ENCODE measurements at places on chromosomes 11 and 22.

- DNase-seq: no peak
Observed at GRCh38 chr11:86918973-86919372, 36.2 kb downstream of the FZD4 start.

GRCh38 chr11:62428871-62429560 lies 10.2 kb downstream of the SCGB1A1 start:
- DNase-seq: no peak

DNA sequence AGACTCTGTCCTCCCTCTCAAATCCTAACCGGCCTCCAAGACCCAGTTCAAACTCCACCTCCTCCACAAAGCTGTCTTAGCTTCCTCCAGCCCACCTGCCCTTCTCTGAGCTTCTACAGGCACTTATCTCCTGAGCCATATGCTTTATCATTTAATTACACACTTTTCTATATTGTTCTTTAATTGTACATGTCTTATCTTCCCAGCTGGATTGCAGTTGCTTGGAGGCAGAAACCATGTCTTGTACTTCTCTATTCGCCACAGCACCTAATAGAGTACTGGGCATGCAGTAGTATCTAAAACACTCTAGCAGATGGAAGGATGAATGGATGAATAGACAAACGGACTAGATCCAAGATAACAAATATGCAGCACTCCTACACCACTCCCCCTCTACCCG lies 11.3 kb downstream of the TRIM29 start:
- DNase-seq: no peak

DNA sequence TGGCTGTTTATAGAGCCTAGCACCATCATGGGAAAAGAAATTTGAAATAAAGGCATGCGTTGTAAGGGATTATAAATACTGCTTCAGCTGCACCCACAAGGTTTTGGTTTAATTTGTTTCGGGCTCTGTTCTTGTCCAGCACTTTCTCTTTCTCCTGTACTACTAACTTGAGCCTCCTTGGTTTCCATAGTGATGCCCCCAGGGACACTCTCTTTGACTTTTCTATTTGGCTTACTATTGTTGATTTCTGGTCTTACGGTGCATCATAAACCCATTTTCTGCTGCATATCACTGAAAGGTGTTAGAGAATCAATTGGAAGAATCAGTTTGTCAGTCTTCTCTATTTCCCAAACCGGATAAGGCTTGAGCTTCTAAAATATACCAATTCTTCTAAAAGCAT lies 1674.3 kb upstream of the RAG2 start:
- no peak for DNase-seq

- DNase-seq: no peak
Observed at GRCh38 chr11:36339888-36340287, 43.8 kb downstream of the PRR5L start.

DNA sequence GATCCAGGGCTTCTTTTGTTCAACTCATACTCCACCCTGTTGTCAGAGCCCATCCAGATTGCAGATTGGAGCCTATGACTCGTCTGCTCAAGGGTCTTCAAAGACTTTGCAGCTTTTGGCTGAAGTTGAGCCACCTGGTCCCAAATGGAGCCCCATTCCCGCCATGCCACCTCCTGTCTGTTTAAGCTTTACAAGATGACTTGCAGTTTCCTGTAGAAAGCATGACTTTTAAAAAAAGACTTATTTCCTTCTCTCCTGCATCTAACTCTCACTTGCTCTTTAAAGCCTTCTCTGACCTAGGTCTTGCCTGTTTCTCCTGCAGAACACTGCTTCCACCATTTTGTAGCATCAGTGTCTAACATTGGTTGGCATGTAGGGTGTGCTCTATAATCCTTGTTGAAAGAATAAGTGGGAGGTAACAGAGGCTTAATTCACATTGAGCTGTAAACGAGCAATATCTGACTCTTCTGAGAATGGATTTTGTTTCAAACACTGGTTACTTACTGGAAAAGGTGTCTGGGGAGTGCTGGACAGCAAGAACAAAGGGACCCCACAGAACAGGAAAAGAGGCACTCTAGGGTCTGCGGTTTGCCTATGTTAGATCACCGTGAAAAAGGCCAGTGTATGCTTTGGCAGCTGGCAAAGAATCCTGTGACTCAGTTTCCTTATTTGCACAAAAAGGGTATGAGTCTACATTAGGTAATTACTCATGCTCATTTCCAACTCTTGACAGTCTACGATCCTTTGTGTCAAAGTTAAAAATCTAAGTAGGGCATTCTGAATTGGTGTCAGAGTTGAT lies 30.3 kb downstream of the NF2 start:
- no peak for DNase-seq

GRCh38 chr11:57054817-57055216 lies 66.1 kb downstream of the OR5AK2 start:
- no peak for DNase-seq

DNA sequence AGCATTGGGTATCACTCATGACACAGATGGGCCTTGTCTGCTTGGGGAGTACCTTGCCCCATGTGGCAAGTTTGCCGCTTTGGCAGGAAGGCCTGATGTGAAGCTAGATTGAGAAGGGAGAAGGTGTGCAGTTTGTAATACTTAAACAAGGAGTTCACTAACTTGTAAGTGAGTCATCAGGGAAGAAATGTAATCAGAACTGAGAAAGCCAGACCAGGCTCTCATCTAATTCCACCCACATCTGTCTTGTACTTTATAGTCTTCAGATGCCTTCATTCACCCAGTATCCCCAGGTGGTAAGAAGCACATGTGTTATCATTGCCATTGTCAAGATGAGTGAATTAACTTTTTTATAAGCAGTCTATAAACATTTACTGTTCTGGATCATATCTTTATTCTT lies 116.0 kb upstream of the DDI1 start:
- DNase-seq: no peak

DNA sequence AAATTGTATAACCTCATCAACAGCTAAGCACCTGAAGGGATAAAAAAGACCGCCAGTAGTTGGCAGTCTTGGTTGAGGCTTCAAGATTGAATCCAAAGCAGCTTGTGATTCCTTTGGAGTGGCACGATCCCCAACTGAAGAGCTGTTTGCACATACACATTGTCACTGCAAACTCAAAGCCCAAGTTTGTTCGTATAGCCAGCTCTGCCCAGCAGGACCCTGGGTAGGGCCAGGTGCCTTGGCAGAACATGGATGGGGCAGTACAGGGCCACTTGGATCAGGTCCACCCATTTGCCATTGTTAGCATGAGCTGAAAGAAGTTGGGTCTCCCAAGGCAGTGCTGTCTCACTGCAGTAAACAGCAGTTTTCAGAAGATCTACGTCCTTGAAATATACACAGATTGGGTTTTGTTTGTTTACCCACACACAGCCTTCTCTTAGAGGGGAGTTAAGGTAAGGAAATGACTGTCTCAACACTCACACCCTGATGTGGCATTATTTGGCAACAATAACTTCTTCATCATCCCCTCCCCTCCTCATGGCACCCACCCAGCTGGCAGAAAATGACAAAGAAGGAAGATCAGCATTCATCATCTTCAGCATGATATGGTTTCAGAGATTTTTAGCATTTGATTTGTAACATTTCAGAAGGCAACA lies 132.9 kb downstream of the COMMD9 start:
- no peak for DNase-seq

DNA sequence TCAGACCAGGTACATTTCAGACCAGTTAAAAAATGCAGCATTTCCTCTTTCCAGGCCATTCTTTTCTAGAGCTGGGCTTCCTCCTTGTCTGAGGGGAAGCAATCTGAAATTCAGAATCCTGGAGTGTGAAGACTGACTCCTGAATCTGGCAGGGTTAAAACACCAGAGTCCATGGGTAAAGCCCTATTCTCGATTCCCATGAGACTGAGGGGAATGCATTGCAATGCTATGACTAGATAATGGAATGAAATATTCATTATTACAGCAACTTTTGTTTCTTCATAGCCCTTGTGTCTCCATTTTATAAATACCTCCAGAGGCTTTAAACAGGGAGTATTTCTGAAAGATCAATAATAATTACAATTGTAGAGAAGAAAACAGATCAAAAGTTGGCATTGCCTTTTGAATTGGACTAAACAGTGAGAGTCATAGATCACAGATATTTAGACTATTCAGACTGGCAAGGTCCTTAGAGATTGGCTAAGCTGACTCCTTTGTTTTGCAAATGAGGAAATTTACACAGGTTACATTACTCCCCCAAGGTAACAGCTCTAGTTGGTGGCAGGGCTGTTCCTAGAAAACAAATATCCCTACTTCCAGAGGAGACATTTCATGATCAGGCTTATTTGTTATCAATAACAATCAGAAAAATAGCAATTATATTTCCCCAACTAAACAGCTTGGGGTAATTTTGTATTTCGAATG lies 632.6 kb upstream of the KIRREL3 start:
- DNase-seq: no peak

DNA sequence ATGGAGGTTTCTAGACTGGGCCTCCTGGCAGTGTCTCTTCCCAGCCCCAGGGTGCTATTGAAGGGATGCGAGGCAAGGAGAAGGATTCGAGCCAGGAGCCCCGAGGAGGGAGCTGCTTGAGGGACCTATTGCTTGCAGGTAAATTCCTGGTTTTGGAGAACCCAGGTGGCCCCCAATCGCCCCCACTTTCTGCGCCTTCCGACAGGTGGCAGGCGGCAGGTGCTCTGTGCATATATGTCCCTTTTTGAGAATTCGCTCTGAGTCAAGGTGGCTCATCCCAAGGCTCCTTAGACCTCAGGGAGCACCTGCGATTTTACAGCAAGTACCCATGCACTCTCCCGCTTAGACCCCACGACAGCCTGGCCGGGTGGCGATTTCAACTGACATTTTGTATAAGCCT lies 40.3 kb upstream of the SHISAL1 start:
- DNase-seq: no peak

DNA sequence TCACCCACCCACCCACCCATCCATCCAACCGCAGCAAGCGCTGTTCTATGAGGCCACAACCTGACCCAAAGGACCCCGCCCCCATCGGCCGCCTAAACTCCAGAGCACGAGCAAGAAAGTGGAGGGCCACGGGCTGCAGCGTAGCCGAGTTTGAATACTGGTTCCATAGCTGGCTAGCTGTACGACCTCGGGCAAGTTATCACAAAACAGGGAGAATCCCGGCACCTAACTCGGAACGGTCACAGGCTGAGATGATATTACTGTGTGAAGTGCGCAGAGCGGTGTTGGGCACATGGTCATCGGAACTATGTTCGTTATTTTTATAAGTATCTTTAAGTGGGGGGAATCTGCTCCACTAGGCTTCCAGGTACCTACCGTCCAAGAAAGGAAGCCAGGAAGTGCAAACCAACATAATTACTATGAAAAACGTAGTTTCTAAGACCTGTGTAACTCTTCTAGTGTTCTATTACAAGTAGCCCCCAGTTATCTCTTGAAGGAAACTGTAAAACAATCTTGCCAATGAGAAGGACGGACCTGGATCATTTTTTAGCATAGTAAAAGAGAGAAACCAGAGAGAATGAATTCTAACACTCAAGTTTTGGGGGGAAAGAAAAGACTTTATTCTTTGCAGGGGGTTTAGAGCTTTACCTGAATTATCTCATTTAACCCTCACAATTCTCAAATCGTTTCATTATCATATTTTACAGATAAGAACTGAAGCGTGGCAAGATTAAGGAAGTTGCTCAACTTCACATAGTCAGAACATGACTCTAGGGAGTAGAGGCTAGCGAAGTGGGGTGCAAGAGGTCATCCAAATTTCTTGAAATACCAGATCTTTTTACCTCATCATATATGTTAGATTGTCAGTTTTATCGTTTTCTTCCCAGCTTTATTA lies 663 bp upstream of the BUD13 start:
- no peak for DNase-seq

DNA sequence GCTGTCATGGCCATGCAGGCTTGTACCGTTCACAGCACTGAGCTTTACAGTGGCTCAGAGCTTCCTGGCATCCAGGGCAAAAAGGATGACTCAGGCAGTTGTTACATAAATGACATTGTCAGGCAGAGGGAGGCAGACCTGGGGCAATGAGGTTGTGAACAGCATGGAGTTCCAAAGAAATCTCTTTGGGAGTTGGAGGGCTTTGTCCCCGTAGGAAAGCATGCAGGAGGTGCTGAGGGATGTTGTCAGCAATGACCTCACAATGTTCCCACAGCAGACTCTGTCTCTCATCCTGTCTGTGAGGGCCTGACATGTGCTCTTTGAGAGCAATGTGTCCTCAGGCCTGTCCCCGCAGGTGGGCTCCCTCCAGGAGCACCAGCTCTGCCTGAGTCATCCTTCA lies 25.9 kb upstream of the PDE2A start:
- DNase-seq: no peak

- no peak for DNase-seq
Observed at GRCh38 chr11:66846671-66847091, 3.4 kb downstream of the RCE1 start.

DNA sequence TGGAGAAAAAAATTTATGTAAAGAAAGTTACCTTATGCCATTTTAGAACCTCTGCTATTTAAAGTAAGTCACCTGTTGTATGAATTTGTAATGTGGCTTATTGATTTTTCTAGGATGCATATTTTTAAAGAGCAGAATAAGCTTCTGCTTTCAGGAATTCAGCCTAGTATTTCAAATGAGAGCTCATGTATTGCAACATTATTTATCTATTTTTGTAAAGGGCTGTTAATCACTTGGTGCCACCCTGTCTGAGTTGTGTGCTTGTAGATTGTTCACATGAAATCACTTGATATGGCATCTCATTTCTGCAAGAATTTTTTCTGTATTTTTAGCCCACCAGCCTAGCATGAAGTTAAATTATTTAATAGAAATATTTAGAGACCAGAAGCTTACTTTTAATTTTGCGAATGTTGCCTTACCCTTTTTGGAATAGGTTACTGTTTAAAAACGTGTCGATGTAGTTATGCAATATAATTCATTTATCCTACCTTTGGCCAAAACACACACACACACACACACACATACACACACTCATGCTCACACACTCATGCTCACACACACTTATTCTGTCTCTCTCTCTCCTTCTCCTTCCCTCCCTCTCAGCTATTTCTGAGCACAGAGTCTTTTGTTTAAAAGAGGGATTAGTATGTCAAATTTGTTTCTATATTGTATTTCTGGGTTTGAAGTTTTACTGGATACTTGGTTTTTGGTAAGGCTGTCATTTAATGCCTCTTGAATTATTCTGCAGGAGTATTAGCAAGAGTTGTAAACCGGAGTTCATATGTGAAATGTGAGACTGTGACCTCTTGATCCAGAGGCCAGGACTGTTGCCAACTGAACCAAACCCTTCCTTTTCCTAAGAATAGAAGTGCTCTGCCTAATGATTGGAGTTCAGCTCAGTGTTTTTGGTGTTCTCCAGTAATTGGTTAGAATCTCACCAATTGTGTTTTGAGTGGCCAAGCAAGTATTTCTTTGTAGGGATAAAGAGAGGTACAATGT lies 34.4 kb downstream of the YAP1 start:
- DNase-seq: no peak
